ENCODE measurements at places on chromosomes 2 and 18.

DNA sequence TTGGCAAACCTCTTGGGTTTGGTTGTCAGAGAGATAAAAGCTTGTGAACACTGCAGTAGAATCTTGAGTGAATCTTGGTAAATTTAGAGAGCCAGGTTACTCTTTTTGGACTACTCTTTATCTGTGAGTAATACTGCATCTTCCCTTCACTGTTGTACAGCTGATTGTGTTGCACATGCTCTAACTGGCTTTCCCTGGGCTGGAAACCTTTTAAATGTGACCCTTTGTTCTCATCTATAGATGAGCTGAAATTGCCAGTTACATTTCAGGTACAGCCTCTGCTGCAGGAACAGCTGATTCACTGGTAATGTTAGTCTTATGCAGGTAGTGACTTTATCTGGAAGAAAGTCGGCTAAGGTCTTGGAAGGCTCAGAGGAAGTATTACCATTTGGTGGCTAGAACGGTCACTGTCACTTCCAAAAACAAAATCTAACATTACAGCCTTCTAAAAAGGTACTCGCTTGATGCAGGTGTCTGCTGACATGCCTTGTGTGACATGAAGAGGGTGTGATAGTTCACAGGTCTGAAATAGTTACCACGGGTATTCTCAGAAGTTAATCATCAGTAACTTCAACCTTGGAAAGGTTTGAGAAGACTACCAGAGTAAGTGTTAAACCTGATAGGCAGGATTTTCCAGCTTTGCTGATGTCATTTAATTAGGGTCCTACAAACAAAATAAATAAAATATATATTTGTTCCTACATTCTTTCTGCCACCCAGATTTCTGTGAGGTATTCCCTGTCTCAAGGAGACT is 851.1 kb downstream of the SLC4A3 start:
- no peak for DNase-seq

DNA sequence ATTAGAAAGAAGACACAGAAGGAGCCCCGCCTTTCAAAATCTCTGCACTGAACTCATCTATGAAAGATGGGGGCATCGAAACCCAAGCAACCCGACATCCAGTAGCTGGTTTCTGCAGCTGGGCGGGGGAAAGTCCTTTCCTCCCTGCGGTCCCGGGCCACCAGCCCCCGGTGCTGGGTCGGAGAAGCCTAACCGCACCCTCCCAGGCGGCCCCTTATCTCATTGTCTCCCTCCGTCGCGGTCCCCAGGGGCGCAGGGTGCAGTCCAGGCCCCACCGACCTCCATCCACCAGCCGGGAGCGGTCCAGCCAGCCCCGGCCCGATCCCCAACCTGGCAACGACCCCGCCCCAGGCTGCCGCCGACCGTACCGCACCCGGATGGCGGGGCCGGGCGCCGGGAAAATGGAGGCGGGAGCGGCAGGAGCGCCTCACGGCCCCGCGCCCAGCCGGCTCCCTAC is 452 bp downstream of the RAPH1 start:
- no peak for DNase-seq

- DNase-seq: no peak
These were observed 371.9 kb downstream of the RIT2 start for GRCh38 chr18:42743373-42744138.

GRCh38 chr2:109187711-109188495 is 58.9 kb downstream of the SH3RF3 start:
- no peak for DNase-seq

DNA sequence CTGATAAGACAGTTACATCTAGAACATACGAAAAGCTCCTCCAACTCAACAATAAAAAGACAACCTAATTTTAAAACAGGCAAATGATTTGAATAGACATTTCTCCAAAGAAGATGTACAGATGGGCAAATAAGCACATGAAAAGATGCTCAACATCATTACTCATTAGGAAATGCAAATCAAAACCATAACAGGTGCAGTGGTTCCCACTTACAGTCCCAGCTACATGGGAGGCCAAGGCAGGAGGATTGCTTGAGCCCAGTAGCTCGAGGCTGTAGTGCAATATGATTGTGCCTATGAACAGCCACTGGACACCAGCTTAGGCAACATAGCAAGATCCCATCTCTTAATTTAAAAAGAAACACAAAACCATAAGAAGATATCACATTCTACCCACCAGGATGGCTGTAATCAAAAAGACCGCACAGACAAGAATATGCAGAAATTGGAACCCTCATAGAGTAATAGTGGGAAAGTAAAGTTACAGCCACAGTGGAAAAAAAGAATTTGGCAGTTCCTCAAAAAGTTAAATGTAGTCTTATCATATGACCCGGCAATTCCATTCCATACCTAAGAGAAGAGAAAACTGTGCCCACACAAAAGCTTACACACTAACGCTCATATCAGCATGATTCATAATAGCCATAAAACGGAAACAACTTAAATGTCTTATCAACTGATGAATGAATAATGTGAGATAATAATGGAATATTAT is 30.5 kb upstream of the ARMC9 start:
- DNase-seq: no peak

- DNase-seq: no peak
These were observed 803 bp upstream of the FIGN start for GRCh38 chr2:163736433-163737189.

GRCh38 chr18:75554176-75554575 is 126.7 kb upstream of the SMIM21 start:
- no peak for DNase-seq

DNA sequence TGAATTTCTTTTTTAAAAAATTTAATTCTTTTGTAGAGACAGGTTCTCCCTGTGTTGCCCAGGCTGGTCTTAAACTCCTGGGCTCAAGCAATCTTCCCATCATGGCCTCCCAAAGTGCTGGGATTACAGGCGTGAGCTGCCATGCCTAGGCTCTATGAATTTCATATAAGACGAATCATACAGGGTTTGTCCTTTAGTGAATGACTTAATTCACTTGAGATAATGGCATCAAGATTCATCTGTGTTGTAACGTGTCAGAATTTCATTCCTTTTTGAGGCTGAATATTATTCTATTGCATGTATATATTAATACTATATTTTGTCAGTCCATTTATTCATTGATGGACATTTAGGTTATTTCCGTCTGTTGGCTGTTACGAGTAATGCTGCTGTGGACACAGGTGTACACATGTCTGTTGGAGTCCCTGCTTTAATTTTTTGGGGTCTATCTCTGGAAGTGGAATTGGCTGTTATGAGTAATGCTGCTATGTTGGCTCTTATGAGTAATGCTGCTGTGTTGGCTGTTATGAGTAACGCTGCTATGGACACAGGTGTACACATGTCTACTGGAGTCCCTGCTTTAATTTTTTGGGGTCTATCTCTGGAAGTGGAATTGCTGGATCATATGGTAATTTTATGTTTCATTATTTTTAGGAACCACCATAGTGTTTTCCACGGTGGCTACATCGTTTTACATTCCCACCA is 210.6 kb downstream of the CAMKMT start:
- no peak for DNase-seq

- peak; percentile 81 for DNase-seq
These were observed 44.3 kb downstream of the SERTAD2 start for GRCh38 chr2:64609227-64609941.
